Thyroid gland (tissue), 4 donors: ENCODE measurements at places on chromosomes 16 and 17. TPM values are rescaled to one million over a fixed set of nuclear protein-coding genes. Genes with fewer than 3 reads are reported as not detected.

Gene PRKAR1A
- 367 TPM for total RNA-seq

Gene OR2C1
- 2.0 TPM for total RNA-seq

DNA sequence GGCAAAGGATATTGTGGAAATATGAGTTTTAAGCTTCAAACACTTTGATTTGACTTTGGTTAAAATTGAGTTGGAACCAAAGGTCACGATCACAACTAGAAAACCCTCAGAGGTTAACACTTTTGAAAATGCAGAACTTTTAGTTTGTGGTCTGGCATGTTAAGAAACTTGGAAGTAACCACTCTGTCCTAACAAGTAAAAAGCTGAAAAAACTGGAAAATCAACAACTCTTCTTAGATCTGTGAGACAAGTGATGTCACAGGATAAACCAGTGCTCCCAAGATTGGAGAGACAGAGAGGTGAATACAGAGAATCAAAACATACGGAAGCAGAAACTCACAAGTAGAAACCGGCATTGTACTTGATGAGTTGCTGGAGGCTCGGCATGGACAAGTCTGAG lies 17.4 kb downstream of the MFSD6L start:
- no peak overlapping the region for H3K4me3 ChIP-seq
- no peak for DNase-seq
- H3K27ac ChIP-seq: no peak overlapping the region
- H3K36me3 ChIP-seq: no peaks in the 10 kb centered on the region
- no peaks in the 10 kb centered on the region for H3K27me3 ChIP-seq
- peaks cover 4% of the 10 kb centered on the region for H3K4me1 ChIP-seq

DNA sequence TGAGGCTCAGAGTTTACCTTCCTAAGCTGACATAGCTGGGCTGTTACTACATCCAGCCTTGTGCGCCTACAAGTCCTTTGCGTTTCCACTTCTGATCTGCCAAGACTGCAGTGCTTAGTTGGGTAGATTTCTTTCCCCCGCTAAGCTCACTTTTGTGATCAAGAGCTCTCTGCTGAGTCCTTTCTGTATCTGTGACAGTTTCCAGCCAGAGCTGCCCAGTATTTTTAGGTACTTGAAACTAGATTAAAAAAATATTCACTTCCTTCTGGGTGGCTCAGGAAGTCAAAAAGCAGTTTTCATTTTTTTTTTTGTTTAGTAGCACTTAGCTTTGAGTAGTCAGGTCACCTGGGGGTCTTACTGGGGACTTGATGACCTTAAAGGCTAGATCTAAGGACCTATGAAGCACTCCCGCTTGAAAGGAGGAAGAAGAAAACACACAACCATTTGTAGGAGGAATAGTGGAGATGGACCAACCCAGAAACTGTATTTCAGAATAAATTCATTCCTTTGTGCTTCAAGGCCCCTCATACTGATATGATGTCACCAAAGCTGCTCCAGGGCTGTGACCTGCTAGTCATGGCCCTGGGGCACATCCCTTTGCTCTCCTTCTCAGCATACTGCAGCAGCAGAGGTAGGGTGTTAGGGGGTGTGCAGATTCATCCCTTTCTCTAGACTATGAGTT lies 75.6 kb upstream of the HNF1B start:
- peak overlapping the region; percentile 18 for H3K27ac ChIP-seq
- peak; percentile 51 for DNase-seq
- peaks cover 30% of the 10 kb centered on the region for H3K4me1 ChIP-seq

GRCh38 chr17:59490216-59490615 lies 75.2 kb upstream of the DHX40 start:
- H3K27me3 ChIP-seq: no peaks in the 10 kb centered on the region
- H3K27ac ChIP-seq: no peak overlapping the region
- H3K4me1 ChIP-seq: no peaks in the 10 kb centered on the region
- DNase-seq: no peak

Gene CFAP52
- not detected for total RNA-seq

DNA sequence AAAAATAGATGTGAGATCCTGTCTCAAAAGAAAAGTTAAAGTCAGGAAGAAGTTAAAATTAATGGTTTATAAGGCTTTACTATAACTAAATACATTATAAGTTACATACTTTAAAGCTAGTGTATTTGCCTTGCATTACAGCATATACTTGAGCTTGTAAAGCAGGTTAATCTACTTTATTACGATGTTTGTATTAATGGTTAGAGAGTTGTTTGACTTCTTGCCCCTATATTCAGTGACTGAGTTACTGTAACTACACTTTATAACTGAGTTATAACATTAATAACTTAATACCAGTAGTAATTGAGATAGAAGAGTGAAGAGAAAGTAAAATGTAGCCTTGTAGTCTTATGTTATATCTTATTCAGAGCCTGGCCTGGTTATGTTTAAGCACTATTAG lies 22.9 kb downstream of the CLTC start:
- H3K27me3 ChIP-seq: no peaks in the 10 kb centered on the region
- DNase-seq: no peak
- peaks cover 63% of the 10 kb centered on the region for H3K4me1 ChIP-seq
- no peak overlapping the region for H3K4me3 ChIP-seq
- peaks cover 8% of the 10 kb centered on the region for H3K36me3 ChIP-seq
- H3K27ac ChIP-seq: no peak overlapping the region

Gene SCO1
- total RNA-seq: 34.4 TPM

DNA sequence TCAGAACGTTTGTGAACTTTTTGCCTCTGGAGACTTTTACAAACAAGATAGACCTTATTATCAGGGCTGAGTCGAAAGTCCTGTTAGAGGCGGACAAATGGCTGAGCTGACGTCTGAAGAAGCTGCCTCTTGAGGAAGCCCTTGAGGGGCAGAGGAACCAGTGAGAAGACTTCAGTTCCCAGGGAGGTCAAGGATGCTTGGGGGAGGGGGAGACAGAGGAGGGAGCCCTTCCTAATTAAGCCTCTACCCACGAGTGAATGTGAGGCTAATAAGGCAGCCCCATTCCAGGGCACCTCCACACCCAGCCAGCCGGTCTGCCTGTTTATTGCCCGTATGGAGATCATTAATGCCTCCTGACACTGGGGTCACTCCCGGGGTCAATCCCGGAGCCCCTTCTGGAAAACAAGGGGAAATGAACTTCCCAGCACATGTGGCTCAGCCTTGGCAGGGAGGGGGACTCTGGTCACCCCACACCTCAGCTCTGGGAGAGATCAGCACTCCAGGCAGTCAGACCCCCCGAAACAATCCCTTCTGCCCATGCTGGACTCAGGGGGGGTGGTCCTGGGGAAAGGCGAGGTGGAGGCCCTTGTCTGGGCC lies 9.2 kb upstream of the TBX4 start:
- H3K4me3 ChIP-seq: no peak overlapping the region
- H3K4me1 ChIP-seq: no peaks in the 10 kb centered on the region
- DNase-seq: no peak
- no peaks in the 10 kb centered on the region for H3K36me3 ChIP-seq
- H3K27ac ChIP-seq: no peak overlapping the region

DNA sequence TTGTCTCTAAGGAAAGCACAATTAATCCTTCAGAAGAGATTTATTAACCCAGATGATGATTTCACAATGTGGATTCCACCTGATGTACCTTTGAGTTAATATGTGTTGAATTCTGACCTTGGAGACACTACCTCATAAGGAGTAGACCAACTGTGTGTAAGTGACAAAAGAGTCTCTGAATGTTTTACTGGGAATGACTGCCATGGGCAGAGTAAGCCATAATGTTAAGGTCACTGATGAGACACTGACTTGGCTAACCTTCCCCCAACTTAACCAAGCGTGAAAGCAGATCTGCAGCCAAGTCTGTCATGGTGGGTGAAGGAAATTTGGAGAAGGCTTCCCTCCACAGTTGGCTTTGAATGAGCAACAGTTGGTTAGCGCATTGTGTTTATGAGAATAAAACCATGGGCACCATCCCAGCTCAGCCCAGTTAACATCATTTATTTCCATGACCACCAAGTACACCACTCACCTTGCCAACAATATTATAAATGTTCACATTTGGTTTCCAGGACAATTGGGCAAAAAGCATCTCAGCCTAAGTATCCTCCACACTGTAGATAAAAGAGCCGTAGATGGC lies 618.5 kb downstream of the KCNJ2 start:
- H3K27me3 ChIP-seq: no peaks in the 10 kb centered on the region
- H3K4me1 ChIP-seq: no peaks in the 10 kb centered on the region
- H3K27ac ChIP-seq: no peak overlapping the region

Gene SP2
- 7.1 TPM for total RNA-seq
